ENCODE measurements at places on chromosomes 2 and 18. TPM values are rescaled to one million over a fixed set of nuclear protein-coding genes. Genes with fewer than 3 reads are reported as not detected.
A peak's percentile ranks its signal among the peaks of the same experiment; 100 is the strongest.

GRCh38 chr2:68993660-68994059 is 19.2 kb downstream of the GKN1 start:
- no peak for DNase-seq

The TOGARAM2 gene
- total RNA-seq = 0.43 TPM

DNA sequence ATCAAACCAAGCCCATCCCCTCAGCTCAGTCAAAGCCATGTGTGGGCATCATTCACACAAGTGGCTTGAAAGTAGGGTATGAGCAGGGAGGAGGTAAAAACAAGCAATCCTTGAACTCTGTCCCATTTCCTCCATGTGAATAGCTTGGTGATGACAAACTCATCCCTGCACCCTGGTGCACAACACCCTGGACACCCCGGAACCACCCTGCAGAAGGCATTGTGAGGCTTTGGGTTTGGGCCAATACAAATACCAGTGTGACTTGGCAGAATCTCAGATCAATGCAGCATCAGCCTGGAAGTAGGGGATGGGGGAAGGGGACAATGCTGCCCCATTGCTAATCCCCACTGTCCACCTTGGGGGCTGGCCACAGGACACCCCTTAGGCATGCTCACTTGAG is 28.6 kb downstream of the TGFA start:
- no peak for DNase-seq

DNA sequence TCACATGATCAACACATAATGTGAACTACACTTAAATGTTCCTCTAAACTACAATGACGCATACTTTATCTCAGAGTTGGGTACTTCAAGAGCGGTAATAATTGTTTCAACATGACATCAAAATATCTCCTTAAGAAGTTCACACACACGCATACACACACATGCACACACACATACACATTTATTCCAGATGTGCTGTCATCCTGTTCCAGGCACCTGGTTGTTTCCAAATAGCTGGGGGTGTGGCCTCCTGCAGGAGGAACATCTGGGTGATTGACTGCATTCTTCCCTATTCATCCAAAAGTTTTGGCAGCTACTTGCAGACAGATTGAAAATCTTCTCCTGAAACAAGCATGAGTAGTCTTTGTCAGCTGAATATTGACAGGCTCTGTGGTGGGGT is 37.9 kb upstream of the PIK3C3 start:
- no peak for DNase-seq

DNA sequence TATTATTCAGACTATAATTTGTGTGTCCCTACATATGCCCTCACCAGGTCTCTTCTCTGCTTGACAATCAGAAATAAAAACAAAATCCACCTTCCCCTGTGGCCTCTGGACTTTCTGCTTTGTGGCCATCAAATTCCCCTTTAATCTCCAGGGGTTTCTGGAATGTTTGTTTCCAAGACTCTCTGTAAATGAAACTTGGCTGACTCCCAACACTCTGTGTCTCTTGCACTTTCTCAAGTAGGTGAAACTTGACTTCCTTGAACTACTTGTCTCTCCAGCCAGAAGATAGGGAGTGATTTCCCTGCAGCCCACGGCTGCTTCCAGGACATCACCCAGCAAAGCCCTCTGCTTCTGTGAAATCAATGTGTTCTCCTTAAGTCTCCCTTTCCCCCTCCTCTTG is 54.1 kb upstream of the AQP4 start:
- DNase-seq = no peak

The SLC4A3 gene
- 5.6 TPM for total RNA-seq

DNA sequence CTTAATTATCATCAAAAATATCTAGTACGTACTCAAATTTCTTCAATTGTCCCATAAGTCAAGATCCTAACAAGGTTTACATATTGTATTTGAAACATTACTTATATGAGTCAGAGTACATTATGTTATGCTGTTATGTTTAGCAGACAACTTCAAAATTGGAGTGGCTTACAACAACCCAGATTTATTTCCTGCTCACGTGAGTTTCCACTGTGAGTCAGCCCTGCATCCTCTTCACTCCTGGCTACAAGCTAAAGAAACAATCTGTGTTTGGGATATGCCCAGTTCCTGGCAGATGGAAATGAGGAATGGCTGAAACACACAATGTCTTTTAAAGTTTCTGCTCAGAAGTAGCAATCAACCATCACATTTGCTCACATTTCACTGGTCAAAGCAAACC is 31.5 kb upstream of the TANC1 start:
- DNase-seq = peak; percentile 89

DNA sequence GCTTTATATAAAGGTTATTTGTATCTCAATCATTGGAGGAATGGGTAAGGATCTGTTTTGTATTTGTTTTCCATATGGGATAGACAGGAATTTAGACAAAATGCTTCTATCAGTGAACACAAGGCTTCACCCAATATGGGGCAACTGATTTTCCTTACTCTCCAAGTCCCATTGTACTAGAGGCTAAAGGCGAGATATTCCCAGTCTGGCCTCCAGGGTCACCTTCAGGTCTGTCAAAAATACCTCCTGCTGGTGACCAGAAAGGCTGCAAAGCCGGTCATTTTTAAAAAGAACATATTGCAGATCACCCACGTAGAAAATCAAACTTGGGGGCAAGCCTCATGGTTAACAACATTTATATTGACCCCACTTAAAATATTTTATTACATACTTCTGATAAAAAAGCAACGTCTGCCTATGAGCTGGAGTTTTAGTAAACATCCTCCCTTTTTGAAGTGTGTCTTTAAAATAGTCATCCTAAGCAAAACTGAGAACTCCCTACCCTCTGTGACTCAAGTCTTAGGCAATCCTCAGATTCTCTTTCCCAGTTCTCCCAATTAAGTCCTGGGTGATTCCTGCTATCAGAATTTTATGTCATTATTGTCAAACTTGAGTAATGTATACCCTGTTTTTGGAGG is 276.6 kb downstream of the MREG start:
- DNase-seq = peak; percentile 89

DNA sequence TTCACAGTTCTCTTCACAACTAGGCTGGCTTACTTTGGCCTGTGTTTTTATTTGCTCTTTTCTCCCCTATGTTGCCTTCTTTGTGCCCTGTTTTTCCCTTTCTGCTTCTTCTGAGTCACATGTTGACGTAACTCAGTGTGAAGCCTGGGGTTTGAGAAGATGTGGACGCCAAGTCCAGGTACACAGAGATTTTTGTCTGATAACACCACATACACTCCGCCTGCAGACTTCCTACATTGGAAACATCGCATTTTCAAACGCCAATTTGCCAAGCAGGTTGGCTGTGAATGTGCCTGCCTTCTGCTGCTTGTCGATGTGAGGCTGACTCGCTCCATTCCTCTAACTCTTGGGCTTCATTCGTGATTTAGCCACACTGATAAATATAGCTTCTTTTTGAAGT is 62.6 kb upstream of the FN1 start:
- DNase-seq = no peak

The CYTIP gene
- total RNA-seq = under 0.01 TPM

The SDC1 gene
- total RNA-seq = 68.0 TPM

The MRPL33 gene
- total RNA-seq = 119 TPM

DNA sequence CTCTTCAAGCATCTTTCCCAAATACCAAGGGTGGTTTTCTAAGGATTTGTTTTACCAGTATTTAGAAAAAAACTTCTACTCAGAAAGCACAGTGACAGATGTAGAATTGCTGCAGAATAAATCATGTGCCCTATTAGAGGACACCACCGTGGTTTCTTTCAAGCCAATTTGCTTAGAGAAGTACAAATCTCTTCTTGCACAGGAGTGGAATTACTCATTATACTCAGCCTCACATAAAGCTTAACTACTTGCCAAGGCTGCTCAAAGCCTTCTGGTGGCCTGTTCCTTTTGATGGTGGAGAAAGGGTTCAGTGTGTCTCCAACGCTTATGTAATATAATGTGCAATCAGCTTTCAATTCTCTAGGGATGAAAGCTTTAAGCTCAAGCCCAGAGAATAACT is 66.5 kb upstream of the CTNNA2 start:
- DNase-seq = no peak

DNA sequence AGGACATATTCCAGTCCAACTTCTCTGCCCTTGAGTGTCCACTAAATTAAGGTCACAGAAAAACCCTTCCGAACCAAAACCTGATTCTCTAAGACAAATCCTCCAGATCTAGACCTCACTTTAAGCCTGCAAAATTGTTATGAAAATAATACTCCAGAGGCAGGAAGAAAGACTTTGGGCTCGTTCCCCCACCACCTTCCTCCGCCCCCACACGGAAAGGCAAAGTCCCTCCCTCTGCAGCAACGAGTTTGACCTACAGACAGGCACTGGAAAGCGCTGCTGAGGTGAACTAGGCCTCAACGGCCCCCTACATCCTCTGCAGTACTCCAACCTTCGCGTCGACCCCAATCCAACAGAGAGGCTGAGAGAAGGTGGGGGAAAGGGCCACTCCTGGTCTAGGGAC is 808 bp downstream of the ATP5MC3 start:
- peak; percentile 48 for DNase-seq

The FARSB gene
- total RNA-seq = 18.0 TPM

- DNase-seq = no peak
These were observed 5.3 kb downstream of the LHCGR start for GRCh38 chr2:48750128-48750739.

The MYO3B gene
- total RNA-seq = not detected
